ENCODE measurements at places on chromosomes 1 and 21. TPM values are rescaled to one million over a fixed set of nuclear protein-coding genes. Genes with fewer than 3 reads are reported as not detected.

The TENT5C gene
- total RNA-seq: 2.2 TPM

The CFAP45 gene
- total RNA-seq: 1.6 TPM

The CAMK2N1 gene
- total RNA-seq: 51.2 TPM

The DFFB gene
- total RNA-seq: 19.6 TPM

The UBL4B gene
- total RNA-seq: 0.07 TPM

The FCRL6 gene
- total RNA-seq: not detected

The LCE2B gene
- total RNA-seq: not detected

The FCMR gene
- 4.6 TPM for total RNA-seq

The FCRL2 gene
- total RNA-seq: not detected

The LRRC53 gene
- total RNA-seq: not detected

The SIM2 gene
- 71.2 TPM for total RNA-seq

All from PC-3 (cell line).